NCI-H1105 treated with DMSO at 0.1 percent for 48 hours (cell line): ENCODE measurements at places on chromosomes 2 and 18.
A peak's percentile ranks its signal among the peaks of the same experiment; 100 is the strongest.

- peak; percentile 23 for DNase-seq
Observed at GRCh38 chr18:58502628-58503027, 126.3 kb downstream of the ALPK2 start.

GRCh38 chr18:80009661-80010550 lies 21.5 kb upstream of the TXNL4A start:
- no peak for DNase-seq

DNA sequence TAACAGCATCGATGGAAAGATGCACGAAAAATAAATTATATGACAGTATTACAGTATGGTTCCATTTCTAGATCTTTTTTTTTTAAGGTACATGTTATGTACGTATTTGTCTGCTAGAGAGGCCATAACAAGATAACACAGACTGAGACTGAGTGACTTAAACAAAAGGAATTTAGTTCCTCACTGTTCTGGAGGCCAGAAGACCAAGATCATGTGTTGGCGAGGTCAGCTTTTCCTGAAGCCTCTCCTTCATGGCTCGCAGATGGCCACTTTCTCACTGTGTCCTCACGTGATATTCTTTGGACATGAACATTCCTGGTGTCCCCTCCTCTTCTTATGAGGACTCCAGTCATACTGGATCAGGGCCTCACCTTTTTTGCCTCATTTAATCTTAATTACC lies 177.4 kb downstream of the CAPN13 start:
- DNase-seq: no peak

DNA sequence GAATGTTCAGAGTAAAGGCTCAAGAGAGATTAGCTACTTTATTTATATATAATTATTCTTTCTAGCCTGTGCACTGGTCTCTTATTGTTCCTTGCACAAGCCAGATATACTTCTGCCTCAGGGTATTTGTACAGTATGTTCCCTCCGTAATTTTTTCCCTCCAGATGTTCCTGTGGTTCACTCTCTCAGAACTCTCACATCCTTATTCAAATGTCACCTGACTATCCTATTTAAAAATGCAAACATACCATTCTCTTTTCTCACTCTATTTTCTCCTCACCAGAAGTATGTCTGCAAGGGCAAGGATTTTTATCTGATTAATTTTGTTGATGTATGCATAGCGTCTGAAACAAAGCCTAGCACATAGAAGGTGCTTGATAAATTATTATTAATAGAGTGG lies 64.0 kb upstream of the CERS6 start:
- no peak for DNase-seq

- peak; percentile 58 for DNase-seq
Observed at GRCh38 chr2:231680285-231680991, 27.9 kb upstream of the PTMA start.
